CD8-positive, alpha-beta memory T cell (primary cell): ENCODE measurements at places on chromosomes 7 and 10.
A peak's percentile ranks its signal among the peaks of the same experiment; 100 is the strongest.

DNA sequence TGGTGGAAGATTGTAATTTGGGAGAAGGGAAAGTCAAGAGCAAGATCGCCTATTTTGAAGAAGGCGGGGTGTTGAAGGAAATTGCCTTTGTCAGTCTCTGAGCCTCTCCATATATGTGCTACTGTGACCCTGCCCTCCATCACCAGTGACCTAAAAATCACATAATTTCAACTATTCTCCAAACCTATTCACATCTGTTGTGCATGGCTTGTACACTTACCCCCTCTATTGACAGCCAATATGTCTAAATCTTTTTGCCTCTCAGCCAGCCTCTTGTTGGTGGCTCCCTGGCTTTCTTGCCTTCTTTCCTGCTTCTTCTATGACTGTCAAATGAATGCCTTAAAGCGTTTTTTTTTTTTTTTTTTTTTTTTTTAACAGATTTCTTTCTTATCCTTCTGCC, 295.6 kb downstream of the AUTS2 start:
- no peak for DNase-seq

GRCh38 chr7:113394856-113395255, 276.5 kb upstream of the SMIM30 start:
- no peak for DNase-seq

DNA sequence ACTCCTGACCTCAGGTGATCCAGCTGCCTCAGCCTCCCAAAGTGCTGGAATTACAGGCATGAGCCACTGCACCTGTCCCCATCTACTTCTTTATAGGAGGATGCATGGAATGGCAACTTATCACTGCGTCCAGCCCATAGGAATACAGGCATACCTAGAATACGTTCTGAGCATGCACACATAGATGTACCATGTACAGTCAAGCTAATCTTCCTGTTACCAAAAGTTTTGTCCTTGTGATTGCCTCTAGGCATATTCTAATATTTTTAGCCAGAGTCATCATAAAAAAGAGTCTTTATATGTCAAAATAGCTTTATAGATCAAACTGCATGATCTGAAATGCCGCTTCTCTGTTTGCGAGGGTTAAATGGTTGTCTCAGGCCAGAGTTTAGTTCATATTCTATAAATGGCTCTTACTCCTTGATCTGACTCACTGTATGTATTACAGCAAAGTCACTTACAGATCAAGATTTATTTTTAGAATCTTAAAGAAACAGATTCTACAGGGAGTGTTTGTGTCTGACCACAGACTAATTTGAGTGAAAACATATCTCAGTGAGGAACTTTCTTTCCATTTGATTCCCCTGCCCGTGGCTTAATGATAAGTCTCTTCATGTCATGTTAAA, 210.9 kb downstream of the CREB5 start:
- DNase-seq, result no peak

GRCh38 chr10:92813979-92814378, 34.3 kb upstream of the EXOC6 start:
- no peak for DNase-seq

DNA sequence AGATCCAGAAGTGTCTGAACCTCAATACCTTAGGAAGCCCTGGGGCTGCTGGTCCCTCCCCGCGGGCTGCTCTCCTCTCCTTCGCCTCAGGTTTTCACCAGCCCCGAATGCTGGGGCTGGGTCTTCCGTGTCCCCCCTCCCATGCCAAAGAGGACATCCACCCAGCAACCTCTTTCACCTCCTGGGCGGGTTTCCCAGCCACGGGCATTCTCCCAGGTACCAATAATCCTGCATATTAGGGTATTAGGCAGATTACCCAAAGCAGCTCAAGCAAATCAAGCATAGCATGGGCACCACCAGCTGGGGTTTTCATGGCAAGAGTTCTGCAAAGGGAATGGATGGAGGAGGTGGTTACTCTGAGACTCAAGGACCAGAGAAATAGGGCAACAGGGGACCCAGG, 224.4 kb downstream of the KCNMA1 start:
- DNase-seq, result no peak

DNA sequence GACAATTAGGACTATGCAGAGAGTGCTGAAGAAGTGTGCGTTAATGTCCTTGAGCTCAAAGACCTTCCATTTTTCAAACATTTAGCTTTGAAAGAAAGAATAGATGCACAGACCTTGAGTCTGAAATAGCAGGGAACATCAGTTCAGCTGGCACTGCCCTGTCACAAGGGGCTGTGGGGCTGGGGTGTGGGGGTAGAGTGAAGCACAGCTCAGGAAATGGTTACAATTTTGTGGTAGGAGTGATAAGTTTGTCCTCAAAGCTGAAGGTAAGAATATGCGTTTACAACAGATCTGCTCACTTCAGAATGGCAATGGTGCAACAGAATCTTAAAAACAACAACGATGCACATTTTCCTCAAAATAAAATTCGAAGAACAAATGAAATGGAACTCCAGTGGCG, 33.6 kb downstream of the SMKR1 start:
- peak; percentile 43 for DNase-seq

DNA sequence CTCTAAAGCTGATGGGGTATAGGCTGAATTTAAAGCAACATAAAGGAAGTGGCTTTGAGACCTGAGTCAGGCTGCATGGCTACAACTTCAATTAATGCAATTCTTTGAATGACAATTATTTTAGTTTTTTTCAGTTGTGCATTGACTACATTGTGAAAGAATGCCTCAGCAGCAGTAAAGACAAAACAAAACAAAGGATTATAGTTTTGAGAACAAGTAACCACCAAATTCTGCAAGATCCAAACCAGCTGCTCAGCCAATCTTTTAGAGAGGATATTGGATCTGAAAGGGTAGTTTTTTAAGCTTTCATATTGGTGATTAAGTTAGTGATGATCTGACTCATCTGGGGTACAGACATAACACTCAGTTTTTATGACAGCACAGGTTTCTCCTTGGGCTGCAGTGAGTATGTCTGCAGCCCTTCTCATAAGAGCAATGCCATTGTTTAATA, 40.6 kb upstream of the ABCA13 start:
- no peak for DNase-seq

DNA sequence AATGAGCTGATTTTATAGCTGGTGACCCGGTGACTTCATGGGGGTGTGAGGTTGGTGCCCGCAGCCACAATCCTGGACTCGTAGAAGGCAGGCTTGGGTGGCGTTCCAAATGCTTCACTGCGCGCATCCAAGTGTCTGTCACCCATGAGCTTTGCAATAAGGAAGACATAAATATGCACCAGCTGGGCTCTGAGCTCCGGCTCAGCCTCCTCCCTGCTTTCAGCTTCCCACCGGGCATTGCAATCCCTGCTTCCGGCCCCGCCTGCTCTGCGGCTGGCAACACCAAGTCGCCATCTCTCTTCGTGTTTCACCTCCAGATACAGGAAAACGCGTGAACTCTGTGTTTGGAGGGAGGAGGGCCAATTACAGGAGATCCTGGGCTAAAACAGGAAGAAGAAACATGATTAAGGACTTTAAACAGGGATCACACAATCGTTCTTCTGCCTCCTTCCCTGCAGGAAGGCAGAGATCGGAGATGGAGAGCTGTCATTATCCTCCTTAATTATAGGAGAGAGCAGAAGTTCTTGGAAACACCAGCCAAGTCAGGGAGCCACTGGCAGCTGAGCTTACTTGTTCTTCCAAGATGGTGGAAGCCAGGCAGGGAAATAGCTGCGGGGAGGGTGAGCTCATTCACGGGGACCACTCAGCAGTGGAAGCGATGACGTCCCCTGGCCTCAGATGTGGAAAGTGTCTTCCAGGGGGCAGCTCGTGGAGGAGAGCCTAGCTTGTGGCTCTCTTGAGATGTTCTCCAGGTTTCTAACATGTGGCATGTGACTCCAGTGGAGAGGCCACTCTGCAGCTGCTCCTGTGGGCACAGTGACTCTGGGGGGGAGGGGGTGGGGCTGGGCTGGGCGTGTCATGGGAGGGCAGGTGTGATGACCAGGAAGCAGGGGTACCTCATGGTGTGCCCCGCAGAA, 134.9 kb downstream of the CAMK1D start:
- DNase-seq, result no peak

- DNase-seq, result no peak
Observed at GRCh38 chr10:82850191-82850590, 975.2 kb downstream of the NRG3 start.

GRCh38 chr7:157483971-157484410, 147.2 kb downstream of the DNAJB6 start:
- no peak for DNase-seq

DNA sequence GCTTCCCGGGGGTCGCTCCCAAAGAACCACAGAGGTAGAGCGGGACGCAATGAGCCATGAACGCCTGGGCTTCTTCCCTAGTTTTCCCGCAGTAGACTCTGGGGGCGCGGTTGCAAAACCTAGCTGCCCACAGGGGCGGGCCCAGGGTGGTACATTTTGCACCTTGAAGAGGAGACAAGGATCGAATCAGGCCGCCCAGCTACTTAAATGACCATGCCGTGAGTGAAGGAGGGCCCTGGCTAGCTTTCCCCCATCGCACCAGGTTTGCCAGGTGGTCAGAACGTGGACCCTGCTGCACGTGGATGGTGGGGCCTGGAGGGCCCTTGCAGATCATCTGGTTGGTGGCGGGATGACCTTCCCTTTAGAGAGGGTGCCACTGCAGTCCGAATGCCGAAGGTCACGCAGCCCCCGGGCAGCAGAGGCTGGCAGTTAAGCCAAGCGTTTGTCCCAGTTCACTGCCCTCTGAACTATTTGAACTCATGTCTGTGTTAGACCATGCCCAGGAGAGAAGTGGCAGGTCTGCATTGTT, 604 bp upstream of the SHTN1 start:
- no peak for DNase-seq

DNA sequence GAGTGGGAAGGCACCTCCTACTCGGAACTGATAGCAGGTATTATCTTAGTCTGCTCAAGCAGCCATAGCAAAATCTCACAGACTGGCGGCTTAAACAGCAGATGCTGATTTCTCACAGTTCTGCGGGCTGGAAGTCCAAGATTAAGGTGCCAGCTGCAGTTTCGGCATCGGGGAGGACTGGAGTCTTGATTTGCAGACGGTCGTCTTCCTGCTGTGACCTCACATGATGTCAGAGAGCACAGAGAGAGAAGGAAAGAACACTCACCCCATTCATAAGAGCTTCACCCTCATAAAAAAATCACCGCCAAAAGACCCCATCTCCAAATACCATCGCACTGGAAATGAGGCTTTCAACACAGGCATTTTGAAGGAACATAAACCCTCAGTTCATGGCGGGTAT, 216.5 kb upstream of the PITRM1 start:
- DNase-seq, result no peak

GRCh38 chr10:8365935-8366911, 311.7 kb downstream of the GATA3 start:
- peak; percentile 73 for DNase-seq

DNA sequence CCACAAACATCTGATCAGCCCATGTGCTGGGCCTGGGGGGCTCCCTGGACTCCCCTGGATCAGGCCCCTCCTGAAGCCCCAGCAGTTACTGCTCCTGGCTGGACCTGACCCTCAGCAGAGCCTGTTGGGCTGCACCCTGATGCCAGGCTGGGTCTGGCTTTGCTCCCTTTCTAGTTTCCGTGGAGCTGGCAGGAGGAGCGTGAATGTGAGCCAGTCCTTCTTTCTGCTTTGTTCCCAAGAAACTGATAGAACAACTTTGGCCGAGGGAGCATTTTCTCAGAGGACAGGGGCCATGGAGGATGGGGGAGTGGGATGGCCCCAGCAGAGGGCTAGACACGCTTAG, 128.2 kb downstream of the NEURL1 start:
- no peak for DNase-seq

DNA sequence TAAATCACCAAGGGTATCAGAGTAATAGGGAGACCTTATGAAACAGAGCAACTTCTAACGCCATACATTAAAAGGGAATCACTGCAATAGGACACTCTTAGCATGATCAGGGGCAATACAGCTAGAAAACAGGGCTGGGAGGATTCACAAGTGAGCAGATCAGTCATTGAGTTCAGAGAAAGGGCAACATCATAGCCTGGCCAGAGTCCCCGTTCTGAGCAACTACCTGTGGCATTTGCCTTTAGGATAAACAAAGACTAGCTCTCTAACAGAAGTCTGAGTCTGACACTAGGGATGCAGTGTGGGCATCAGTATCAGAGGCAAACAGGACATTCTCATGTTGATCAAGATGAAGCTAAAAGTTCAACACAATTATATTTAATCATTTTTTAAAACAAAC, 297.9 kb downstream of the DGKB start:
- no peak for DNase-seq

GRCh38 chr10:42809676-42810075, 27.1 kb downstream of the BMS1 start:
- DNase-seq, result no peak

- DNase-seq, result no peak
Observed at GRCh38 chr7:22563032-22563501, 63.1 kb upstream of the STEAP1B start.

- no peak for DNase-seq
Observed at GRCh38 chr10:75008952-75009351, 102.5 kb upstream of the SAMD8 start.

- no peak for DNase-seq
Observed at GRCh38 chr7:49425277-49425818, 348.1 kb upstream of the VWC2 start.

- no peak for DNase-seq
Observed at GRCh38 chr10:51832652-51833383, 133.4 kb upstream of the CSTF2T start.

DNA sequence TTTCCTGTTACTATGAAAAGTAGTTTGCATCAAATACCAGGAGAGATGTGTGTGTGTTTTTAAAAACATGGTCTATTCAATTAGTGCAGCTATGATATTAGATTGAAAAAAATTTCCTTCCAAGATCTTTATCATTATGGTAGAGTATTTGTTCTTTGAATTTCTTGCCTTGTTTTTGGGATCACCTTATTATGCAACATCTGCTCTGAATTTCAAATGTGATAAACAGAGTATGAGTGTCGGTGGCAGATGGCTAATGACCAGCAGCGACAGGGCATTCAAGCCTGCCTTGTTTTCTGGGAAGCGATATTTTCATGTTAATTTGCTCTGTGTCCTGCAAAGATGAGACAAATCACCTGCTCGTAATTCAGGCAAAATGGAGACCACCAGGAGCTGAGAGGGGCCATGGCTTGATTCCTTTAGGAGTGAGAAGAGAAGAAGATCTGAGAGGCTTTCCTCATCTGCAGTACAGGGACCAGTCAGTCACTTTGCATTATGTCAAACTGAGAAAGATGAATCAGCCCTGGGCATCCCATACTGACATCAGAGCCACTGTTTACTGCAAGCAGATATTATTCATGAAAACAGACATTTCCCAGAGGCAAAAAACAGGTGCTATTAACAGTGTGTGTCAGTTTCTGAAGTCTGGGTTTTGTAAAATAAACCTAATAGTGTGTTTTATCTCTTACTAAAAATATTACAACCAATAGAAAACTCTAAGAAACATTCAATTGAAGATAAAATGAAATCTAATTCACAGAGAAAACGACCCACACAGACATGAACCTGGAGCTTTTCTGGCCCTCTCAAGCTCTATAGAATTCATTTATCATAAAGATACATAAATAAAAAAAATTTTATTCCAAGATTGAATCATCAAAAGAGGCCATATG, 67.6 kb downstream of the CDK6 start:
- no peak for DNase-seq

GRCh38 chr10:13492493-13493180, 36.2 kb downstream of the BEND7 start:
- no peak for DNase-seq

- no peak for DNase-seq
Observed at GRCh38 chr10:132677473-132678227, 108.3 kb downstream of the NKX6-2 start.

- no peak for DNase-seq
Observed at GRCh38 chr7:39720586-39720985, 97.2 kb downstream of the RALA start.

- DNase-seq, result no peak
Observed at GRCh38 chr10:120005207-120006201, 113.0 kb downstream of the SEC23IP start.

GRCh38 chr7:134729895-134730294, 49.5 kb upstream of the CALD1 start:
- DNase-seq, result no peak
